ENCODE measurements at places on chromosomes 12 and 14.

DNA sequence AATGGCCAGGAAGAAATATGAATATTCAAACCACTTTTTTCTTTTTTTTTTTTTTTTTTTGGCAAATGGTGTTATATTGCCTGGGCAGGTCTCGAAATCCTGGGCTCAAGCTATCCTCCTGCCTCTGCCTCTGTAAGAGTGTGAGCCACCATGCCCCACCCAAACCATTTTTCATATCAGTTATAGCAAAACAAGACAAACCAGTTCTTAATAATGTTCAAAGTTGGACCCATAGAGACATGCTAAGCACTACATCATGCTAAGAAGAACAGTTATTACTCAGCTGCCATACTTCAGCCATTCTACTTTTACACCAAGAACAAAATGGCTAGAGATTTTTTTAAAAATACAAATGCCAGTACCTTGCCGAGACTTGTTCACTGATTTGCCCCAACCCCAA lies 25.5 kb downstream of the EIF2S1 start:
- no peak for DNase-seq

DNA sequence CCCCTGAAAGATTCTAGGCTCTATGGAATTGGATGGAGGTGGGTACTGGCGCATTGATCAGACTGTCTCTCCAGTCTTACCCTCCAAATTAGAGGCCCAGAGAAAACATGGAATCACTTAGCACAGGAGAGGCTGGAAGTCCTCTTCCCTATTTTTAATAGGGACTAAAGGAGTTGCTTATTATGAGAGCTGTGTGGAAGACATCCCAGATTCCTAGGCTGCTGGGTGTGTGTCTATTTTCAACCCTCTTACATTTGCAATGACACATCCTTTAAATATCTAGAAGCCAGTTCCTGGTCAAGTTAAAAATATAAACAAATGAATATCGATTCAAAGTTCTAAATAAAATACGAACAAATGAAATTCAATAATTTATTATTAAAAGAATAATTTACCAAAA lies 58.3 kb upstream of the ARID2 start:
- peak; percentile 73 for DNase-seq

DNA sequence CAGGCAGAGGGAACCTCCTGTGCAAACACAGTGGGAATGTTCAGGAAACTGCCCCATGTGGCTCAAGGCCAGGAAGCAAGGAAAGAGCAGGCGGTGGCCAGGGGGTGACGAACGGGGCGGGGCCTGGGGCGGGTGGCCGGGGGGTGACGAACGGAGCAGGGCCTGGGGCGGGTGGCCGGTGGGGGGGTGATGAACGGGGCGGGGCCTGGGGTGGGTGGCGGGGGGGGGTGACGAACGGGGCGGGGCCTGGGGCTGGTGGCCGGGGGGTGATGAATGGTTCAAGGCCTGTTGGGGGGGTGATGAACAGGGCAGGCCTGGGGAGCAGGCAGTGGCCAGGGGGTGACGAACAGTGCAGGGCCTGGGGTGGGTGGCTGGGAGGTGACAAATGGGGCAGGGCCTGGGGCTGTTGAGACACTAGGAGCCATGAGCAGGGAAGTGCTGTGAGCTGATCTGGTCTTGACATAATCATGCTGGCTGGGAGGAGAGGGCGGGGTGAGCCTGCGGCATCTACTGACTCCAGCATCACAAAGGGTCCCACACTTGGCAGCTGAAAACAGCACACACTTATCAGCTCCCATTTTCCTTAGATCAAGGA lies 62.7 kb upstream of the FBRSL1 start:
- no peak for DNase-seq

DNA sequence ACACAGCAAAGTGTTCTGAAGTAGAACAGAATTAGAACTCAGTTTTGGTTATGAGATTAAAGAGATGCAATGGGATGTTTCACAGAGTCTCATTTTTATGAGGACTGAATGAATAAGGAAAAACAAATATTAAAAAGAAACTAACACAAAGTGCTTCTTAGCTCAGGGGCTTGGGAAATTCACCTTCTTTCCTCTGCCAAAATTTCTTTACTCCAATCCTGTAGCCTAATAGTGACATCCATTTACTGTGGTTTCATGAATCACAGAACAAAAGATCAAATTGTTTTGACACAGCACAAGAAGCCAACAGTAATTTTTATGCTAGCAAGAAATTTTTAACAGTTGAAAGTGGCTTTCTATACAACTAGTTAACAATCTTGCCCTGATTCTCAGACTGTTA lies 37.7 kb downstream of the AREL1 start:
- DNase-seq: no peak

GRCh38 chr12:90253674-90254181 lies 545.1 kb upstream of the ATP2B1 start:
- DNase-seq: peak; percentile 96

DNA sequence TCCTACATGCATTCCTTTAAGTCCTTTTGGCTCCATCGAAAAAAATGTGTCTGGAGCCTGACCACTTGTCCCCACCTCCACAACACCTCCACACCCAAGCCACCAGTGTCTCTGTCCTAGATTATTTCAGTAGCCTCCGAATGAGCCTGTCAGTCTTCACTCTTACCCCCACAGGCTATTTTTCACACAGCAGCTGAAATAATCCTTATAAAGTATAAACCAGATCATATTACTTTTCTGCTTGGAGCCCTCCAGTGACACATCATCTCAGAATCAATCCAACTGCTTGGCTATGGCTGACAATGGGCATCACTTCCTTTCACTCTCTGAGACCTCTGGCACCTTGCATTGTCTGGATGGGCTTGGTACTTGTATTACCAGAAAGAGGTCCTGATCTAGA lies 44.9 kb downstream of the BBS10 start:
- no peak for DNase-seq

DNA sequence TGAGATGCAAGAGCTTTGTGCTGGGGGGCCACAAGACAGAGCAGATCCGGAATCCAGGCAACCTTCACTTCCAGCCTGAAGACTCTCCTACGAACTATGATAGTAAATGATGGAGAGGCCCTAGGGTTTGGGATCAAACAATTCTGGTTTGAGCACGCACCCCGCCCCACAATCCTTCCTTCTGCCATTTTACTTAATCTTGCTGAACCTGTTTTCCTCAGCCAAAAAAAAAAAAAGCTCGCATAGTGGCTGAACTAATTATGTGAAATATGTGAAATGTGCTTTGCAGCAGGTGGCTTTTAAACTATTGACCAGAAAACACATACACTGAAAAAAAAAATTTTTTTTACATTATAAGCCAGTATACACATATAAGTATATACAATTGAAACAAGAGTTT lies 667 bp upstream of the ITFG2 start:
- no peak for DNase-seq

DNA sequence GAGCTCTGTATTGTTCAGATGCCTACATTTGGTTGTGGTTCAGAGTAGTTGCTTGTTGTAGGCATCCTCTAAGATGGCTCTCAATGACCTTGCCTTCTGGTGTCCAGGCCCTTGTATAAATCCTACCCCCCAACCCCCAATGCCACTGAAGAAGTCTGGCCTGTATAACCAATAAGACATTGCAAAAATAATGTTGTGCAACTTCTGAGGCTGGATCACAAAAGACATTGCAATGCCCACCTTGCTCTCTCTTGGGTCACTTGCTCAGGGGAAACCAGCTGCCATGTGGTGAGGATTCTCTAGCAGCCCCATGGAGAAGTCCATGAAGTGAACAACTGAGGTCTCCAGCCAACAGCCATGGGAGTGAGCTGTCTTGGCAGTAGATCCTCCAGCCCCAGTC lies 234.0 kb upstream of the TBX3 start:
- DNase-seq: no peak

DNA sequence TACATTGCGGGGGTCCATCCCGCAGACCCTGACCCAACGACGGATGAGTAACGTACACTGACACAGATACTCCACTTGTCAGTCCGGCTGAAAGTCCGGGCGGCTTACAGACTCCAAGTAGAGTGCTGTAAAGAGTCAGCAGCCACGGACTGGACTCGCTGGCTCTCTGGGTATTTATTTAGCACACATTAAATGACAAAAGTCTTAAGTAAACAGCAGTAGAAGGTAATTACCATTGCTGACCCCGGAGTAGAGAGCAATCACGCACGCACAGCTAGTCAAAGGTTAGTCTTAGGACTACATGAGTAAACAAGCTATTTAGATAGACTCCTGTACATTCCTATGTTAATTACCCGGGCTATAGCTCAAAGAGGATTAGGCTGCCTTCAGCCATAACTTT lies 780.9 kb downstream of the RPS29 start:
- DNase-seq: no peak

DNA sequence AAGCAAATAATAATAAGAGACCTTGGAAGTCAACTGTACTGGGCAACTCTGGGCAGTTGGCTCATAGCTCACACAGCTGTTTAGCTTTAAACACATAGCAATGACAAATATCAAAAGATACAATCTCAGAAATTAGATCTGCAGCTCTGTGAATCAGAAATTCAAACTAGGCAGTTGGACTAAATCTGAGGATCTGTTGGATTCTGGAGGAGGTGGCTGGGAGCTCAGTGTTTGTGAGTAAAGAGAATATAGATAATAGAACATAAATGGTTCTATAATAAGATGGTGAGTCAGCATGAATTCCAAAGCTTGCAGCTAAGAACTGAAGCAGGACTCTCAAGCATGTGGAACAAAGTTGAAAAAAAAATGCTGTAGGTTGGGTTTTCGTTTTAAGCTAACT lies 1949.4 kb upstream of the SEL1L start:
- peak; percentile 56 for DNase-seq

DNA sequence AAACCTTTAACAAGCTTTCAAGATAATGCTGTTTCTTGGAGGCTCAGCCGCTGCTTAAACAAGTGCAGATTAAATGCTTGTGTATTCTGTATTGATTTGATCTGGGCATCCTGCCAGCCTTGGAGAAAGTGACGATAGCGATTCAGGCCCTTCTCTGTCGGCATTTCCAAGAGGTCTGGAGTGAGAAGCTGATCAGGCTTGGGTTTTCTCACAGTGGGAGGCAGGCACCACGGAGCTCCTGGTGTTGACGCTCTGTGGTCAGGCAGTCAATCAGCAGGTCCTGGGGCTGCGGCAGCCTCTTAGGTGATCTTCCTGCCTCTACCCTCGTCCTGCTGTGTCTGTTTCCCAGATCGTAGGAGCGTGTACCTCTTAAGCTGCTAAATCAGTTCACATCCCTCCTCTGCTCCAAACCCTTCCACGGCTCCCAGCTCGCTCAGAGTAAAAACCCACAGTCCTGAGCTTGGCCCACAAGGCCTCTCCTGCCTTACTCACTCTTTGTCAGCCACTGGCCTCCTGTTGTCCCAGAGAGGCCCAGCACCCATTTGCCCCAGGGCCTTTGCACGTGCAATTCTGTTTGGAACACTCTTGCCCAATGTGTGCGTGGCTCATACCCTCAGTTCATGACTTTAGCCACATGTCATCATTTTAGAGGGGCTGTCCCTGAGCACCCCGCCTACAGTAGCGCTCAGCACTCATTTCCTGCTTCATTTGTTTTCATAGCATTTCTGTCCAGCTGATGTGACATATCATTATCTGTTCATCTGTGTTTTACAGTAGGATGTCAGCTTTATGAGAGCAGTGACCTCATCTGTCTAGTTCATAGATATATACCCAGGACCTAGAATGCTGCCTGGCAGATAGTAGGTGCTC lies 155.4 kb downstream of the AACS start:
- no peak for DNase-seq

DNA sequence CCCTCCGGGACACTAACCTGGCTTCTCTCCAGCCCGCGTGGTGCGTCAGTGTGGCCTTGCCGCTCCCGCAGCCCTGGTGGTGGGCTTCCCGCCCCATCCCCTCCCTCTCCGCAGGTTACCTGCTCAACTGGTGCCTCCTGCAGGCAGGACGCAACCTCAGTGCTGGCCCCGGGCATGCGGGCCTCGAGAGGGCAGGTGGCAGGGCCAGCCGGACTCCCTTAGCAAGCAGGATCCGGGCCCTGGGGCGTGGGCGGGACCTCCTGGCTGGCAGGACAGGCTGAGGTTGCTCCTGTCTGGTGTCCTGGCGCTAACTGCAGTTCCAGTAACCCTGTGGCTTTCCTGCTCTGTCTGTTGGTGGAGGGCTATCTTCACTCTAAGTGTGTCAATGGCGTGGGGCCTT lies 8.6 kb upstream of the ADSS1 start:
- DNase-seq: no peak

DNA sequence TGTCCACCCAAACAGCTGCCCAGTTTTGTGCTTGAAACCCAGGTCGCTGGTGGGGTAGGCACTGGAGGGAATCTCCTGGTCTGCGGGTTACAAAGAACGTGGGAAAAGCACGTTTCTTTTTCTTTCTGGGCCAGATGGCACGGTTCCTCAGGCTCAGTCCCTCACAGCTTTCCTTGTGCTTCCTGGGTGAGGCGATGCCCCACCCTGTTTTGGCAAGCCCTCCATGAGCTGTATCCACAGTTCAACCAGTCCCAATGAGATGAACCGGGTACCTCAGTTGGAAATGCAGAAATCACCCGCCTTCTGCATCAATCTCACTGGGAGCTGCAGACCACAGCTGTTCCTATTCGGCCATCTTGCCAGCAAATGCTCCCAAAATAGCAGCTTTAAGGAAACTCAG lies 51.4 kb upstream of the TMTC2 start:
- DNase-seq: no peak

- peak; percentile 90 for DNase-seq
These were observed 53.7 kb downstream of the TMTC2 start for GRCh38 chr12:82740129-82741000.

DNA sequence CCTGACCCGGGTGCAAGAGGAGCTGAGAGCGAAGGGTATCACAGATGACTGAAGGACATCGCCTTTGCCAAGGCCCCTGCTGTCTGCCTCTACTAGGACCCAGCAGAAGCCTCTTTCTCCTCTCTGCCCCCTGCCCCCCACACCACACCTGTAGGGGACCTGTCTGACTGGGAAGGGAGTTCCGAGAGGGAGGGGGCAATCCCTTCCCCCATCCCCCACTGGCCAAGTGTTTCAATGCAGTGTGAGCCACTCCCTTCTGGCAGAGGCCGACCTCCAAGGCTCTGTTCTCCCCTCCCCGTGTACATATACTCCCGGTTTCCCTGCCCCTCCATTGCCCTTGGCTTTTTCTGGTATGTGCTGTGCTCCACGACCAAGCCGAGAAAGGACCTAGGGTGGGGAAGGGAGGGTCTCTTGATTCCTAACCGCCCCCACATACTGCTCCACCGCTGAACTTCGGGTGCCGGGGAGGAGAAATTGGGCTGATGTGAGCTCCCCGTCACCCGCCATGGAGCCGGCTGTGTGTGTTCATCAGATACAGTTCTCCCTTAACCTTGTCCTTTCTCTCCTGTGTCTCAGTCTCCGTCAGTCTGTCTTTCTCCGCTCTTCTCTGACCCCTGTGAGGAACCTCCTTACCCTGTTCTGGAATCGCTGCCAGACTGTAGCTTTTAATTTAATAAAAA lies 2.0 kb upstream of the ARHGEF25 start:
- DNase-seq: no peak

Measured in NCI-H226 (cell line).